Mammary microvascular endothelial cell (primary cell): ENCODE measurements at places on chromosomes 12 and 14. TPM values are rescaled to one million over a fixed set of nuclear protein-coding genes. Genes with fewer than 3 reads are reported as not detected.

Gene DCN
- 0.44 TPM in 1 of 2 replicates, not detected in the other for total RNA-seq

Gene PTCSC3
- not detected in 2 replicates for total RNA-seq

Gene KRT4
- not detected in 2 replicates for total RNA-seq

Gene SIRT4
- total RNA-seq = 0.59 and 0.67 TPM in 2 replicates

Gene GAS2L3
- 25.5 and 25.6 TPM in 2 replicates for total RNA-seq

Gene SLCO1C1
- total RNA-seq = not detected in 2 replicates

Gene ZNF839
- total RNA-seq = 5.0 TPM in 2 replicates

Gene CIDEB
- 14.5 and 19.0 TPM in 2 replicates for total RNA-seq
